GM12878 (cell line): ENCODE measurements at places on chromosomes 11 and 22. TPM values are rescaled to one million over a fixed set of nuclear protein-coding genes. Genes with fewer than 3 reads are reported as not detected.

The TMPRSS4 gene
- total RNA-seq: 0.26 TPM in 1 of 2 replicates, not detected in the other

The OTUB1 gene
- 95.0 and 96.9 TPM in 2 replicates for total RNA-seq

The C22orf42 gene
- not detected in 2 replicates for total RNA-seq

The OR8D1 gene
- not detected in 2 replicates for total RNA-seq

The TIRAP gene
- 7.4 and 8.0 TPM in 2 replicates for total RNA-seq

The MPZL2 gene
- total RNA-seq: 3.2 and 4.4 TPM in 2 replicates

The TCN1 gene
- not detected in 2 replicates for total RNA-seq

The LDHAL6A gene
- not detected in 2 replicates for total RNA-seq

The MS4A12 gene
- total RNA-seq: not detected in 2 replicates

The PTPRJ gene
- 21.0 and 22.4 TPM in 2 replicates for total RNA-seq

The ANGPTL5 gene
- not detected in 2 replicates for total RNA-seq

The C1QTNF4 gene
- total RNA-seq: not detected in 2 replicates

The CDC45 gene
- total RNA-seq: 45.4 and 49.3 TPM in 2 replicates

The PGA5 gene
- not detected in 2 replicates for total RNA-seq

The PAX6 gene
- total RNA-seq: 0.26 and 0.53 TPM in 2 replicates

The APOL1 gene
- 27.4 and 28.6 TPM in 2 replicates for total RNA-seq

The SCN2B gene
- total RNA-seq: not detected in 2 replicates

The DSCAML1 gene
- total RNA-seq: 0.13 TPM in 2 replicates

The MUC5AC gene
- not detected in 2 replicates for total RNA-seq

The DGCR8 gene
- 33.0 and 35.1 TPM in 2 replicates for total RNA-seq

The H19 gene
- 1.1 and 1.2 TPM in 2 replicates for total RNA-seq

The P4HA3 gene
- total RNA-seq: not detected in 2 replicates

The TOLLIP gene
- 36.5 and 36.8 TPM in 2 replicates for total RNA-seq

The KIRREL3 gene
- not detected in 2 replicates for total RNA-seq

The CNTF gene
- 1.6 and 2.1 TPM in 2 replicates for total RNA-seq

The TESMIN gene
- total RNA-seq: 2.4 TPM in 2 replicates

The CLDN5 gene
- 0.15 TPM in 1 of 2 replicates, not detected in the other for total RNA-seq

The APLNR gene
- not detected in 2 replicates for total RNA-seq

The OR52E8 gene
- total RNA-seq: not detected in 2 replicates

The KRTAP5-7 gene
- total RNA-seq: not detected in 2 replicates

The APOL5 gene
- not detected in 2 replicates for total RNA-seq

The FAM180B gene
- not detected in 2 replicates for total RNA-seq

The TSSK2 gene
- not detected in 2 replicates for total RNA-seq

The OR10G8 gene
- not detected in 2 replicates for total RNA-seq
